Esophagus muscularis mucosa (tissue), 4 donors: ENCODE measurements at places on chromosomes 7 and 10. TPM values are rescaled to one million over a fixed set of nuclear protein-coding genes. Genes with fewer than 3 reads are reported as not detected.

EPHB4 gene
- 26.2 TPM for total RNA-seq

DNA sequence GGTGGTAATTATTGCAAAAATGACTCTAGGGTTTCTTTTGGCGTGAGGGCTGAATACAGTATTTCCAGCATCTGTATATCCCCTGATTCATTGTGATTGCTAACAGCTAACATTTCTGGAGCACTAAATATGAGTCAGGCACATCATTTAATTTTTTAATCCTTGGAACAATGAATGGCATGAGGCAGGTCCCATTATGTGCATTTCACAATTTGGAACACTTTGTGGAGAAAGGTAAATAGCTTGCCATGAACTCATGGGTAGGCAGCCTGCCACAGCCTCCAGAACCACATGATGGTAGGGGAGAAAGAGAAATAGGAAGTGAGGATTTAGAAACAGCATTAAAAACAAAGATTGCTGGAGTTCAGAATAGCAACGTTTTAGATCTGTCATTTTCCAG is 1.7 kb downstream of the NPTX2 start:
- no peak for DNase-seq

DNA sequence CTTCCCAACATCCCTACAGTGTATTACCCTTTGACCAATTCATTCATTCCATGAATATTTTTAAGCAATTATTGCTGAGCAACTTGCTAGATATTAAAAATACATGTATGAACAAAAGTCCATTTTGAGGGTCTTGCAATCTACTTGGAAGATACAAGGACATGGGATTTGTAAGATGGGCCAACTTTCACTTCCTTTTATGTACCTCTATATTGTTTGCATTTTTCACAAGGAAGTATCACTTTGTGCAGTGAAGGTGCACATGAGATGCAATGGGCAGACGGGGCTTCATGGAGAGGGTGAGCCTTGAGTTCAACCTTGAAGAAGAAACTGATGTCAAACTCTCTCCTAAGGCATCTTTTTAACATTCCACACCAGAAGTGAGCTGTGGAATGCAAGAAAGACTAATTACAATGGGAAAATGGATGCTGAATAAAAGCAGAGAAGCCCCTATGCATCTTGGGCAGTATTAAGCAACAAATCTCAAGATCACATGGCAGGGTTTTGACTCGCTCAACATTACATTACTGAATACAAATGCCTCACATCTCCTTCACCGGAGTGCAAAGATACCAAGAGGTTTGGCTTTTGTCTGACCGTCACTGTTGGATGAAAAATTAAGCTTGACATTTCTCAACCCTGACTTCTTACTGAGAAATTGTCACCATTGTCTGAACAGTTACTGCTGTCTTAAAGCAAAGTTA is 341.5 kb downstream of the ELMO1 start:
- DNase-seq, result no peak

DNA sequence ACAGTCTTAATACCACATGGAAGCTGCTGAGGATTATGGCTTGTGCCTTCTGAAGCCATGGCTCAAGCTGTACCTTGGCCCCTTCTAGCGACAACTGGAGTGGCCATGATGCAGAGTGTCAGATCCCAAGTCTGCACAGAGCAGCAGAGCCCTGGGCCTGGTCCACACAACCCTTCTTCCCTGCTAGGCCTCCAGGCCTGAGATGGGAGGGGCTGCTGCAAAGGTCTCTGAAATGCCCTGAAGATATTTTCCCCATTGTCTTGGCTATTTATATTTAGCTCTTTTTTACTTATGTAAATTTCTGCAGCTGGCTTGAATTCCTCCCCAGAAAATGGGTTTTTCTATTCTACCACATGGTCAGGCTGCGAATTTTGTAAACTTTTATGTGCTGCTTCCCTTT is 804.6 kb upstream of the ZWINT start:
- no peak for DNase-seq

ANXA8L1 gene
- total RNA-seq, result not detected

ATOH7 gene
- total RNA-seq, result not detected

DNA sequence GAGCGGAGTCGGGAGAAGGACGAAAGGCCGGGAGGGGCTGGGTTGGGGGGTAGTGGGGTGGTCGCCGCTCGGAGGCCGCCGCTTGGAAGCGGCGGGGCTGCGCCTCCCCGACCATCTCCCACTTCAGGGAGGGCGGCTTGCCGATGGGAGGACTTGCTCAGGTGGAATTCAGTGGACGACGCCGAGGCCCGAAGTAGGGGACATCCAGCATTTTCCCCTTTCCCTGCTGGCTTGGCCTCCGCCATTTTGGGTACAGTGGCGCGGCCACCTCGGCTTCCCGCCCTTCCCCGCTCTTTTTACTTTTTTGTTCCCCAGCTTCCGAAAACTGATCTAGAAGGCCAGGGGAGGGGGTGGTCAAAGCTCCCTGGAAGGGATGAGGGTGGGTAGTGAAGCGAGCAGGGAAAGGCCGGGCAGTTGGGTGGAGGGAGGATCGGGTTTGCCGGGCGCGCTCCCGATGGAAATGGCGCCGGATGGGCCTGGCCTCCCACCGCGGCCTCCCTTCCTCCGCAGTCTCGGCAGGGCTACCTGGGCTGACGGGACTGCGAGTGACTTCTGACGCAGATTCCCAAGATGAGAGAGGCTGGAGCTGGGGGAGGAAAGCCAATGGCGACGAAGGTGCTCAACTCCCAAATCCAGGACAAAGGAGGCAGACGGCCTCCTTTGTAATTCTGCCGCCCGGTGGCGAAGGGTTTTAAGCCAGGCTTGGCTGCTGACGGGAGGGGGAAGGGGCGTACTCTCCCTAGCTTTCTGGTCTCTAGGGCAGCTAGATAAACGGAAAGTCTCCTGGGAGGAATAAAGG is at the start of gene PBLD:
TSS of gene PBLD (minus strand) at position 670 of the 799 bp plus-strand sequence. CDS start 26,084 bp downstream, outside the sequence.
- DNase-seq, result peak; percentile 92

DNA sequence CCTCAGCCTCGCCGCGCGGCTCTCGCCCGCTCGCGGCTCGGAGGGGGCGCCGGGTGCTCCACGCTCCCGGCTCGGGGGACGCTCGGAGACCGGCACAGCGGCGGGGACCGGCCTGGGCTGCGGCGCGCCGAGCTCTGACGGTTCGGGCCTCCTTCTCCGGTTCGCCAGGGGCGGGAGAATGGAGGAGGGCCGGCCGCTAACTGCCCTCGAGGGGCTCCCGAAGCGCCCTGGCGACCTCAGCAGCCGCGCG is 232 bp upstream of the GRID1 start:
- no peak for DNase-seq

DNA sequence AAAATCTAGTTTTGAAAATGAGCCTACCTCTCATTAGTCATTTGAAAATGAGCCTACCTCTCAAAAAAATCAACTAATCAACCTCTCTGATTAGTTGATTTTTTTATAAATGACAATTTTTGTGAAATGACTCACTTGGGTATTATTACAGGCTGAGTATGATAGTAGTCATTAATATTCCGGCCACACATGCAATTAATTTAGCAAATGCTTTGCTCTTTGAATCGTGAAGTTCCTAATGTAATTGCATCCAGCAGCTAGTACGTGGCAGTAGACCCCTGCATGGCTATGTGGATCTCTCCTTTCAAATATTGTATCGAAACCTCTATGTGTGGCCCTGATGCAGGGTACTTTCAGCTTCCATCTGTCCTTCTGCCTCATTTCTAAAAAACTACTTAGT is 245.9 kb upstream of the PHYHIPL start:
- DNase-seq, result no peak

- no peak for DNase-seq
These were observed 936 bp upstream of the REPIN1 start for GRCh38 chr7:150367677-150368095.

TPST1 gene
- 13.6 TPM for total RNA-seq

DNA sequence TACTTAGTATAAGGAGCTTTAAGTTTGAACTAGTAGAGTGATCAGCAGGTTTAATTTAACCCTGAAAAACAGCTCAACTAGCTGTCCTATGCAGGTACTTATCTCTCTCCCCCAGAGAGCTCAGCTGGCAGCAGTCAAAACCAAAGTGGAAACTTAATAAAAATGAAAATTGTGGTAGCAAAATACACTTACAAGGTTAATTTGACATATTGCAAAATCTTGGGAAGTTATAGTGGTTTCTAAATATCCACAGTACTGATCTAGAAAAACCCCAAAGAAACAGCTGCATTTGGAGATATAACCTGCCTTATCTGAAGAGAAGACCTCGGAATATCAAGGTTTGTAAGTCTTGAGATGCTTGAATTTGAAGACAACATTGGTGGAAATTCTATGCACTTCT is 269.2 kb downstream of the RNLS start:
- no peak for DNase-seq

DNA sequence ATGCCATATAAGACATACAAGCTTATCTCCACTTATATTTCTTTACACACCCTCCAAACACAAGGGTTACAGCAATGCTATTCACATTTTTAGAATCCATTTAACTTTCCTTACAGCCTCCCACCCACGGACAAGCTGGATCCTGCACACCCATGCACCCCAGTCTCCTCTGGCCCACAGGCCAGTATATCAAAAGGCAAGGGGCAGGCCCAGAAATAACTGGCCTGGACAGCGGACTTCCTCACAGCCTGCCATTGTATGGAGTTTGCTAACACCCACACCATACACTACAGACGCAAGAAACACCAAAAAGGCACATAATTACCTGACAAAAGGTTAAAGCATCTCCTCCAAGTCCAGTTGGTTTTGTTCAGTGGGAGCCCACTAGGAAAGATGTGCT is 12.0 kb downstream of the HOXA4 start:
- no peak for DNase-seq

TMEM184A gene
- not detected for total RNA-seq

SLC39A12 gene
- not detected for total RNA-seq

GRCh38 chr10:87739703-87740102 is 78.3 kb downstream of the ATAD1 start:
- no peak for DNase-seq

DNA sequence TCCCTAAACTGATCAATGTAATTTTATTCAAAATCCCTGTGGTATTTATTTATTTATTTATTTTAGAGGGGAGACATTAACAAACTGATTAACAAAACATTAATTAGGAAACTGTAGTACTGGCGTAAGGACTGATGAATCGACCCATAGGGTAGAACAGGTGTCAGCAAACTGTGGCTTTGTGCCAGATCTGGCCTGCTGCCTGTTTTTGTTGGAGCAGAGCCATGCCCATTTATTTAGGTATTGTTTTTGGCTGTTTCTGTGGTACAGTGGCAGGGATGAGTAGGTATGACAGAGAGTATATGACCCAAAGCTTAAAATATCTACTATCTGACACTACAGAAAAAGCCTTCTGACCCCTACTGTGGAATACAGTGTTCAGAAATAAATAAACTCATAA is 332.5 kb upstream of the ETV1 start:
- DNase-seq, result no peak
